Kidney glomerular epithelial cell (primary cell): ENCODE measurements at places on chromosomes 11 and 22.

- no peak for DNase-seq
These were observed 53.9 kb downstream of the MN1 start for GRCh38 chr22:27747396-27748221.

GRCh38 chr11:27150098-27150497, 109.5 kb downstream of the BBOX1 start:
- DNase-seq: no peak

DNA sequence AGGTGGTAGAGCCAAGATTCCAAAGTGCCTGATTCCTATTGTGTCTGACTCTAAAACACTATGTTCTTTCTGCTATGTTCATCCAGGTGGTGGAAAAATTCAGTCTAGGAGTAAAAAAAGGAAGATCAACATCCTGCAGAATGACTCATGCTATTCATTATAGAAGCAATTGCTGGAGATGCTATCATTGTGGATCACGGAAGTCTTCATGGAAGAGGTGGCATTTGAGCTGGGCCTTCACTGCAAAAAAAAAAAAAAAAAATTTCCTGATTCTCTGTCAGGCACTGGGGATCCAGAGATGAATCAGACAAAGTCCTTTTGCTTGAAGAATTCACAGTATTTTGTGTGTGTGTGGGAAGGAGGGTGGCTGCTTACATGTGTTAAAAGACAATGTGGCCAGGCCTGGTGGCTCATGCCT, 1.4 kb upstream of the UVRAG start:
- DNase-seq: peak; percentile 20

GRCh38 chr22:40703736-40704135, 24.5 kb downstream of the MCHR1 start:
- no peak for DNase-seq

- DNase-seq: no peak
These were observed 34.1 kb downstream of the GNAZ start for GRCh38 chr22:23104187-23104971.

DNA sequence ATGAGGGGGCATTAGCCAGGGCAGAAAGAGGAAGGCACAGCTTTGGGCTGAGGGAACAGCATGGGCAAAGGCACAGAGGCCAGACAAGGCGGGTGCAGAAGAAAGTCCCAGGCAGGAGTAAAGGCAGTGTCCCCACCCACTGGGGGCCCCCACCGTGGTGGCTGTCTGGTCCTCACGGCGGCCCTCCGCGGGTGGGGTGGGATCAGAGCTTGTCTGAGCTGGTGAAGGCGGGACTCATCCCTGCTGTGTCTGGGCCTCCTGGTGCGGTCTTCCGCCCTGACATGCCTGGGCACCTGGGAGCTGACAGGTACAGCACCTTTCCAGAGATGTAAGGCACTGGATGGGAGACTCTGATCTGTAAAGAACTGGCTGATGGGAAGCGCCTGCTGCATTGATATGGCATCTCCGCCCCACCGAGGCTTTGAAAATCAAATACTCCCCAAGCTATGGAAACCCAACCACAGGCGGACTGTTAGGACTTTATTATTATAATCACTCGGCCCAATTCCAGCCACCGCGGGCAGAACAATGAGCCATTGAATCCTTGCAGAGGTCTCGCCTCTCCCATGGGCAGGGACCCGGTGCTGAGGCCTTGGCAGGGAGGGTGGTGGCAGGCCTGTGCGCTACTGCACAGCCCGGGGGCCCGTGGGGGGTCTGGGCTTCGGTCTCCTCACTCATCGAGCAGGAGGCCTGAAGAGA, 14.2 kb upstream of the GNB1L start:
- no peak for DNase-seq
